SHP77 treated with DMSO at 0.1 percent for 48 hours (cell line): ENCODE measurements at places on chromosomes 11 and 22.
A peak's percentile ranks its signal among the peaks of the same experiment; 100 is the strongest.

DNA sequence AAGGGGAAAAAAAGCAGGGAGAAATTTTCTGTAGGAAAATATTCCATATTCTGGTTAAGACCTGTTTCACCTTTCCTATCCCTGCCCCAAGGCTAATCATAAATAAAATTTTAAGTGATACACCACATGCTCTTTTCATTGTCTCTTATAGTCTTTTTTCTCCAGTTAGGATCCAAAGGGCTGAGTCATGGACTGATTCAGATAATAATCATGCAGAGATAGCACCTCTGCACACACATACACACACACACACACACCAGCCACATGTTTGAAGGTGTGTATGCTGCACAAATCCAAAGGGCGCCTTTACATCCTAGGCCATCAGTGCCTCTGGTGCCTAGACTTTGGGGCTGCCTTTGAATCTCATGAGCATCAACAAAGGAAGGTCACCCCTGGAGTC is 35.5 kb upstream of the CWF19L2 start:
- no peak for DNase-seq

GRCh38 chr11:35346472-35347156 is 72.7 kb downstream of the SLC1A2 start:
- no peak for DNase-seq

GRCh38 chr11:117179048-117179999 is 781 bp downstream of the SIDT2 start:
- DNase-seq = no peak

- DNase-seq = peak; percentile 7
Observed at GRCh38 chr11:132402071-132402684, 1031.8 kb downstream of the NTM start.

DNA sequence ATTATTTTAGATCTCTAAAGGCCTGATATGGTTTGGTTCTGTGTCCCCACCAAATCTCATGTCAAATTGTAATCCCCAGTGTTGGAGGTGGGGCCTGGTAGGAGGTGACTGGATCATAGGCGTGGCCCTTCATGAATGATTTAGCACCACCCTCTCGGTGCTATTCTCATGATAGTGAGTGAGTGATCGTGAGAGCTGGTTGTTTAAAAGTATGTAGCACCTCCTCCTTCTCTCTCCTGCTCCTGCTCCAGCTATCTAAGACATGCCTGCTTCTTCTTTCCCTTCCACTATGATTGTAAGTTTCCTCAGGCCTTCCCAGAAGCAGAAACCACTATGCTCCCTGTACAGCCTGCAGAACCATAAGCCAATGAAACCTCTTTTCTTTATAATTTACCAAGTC is 114.1 kb downstream of the SERGEF start:
- no peak for DNase-seq

GRCh38 chr11:130738611-130739010 is 177.7 kb downstream of the SNX19 start:
- DNase-seq = no peak

- DNase-seq = no peak
Observed at GRCh38 chr11:1622086-1622485, at the start of gene KRTAP5-4. TSS of gene KRTAP5-4 (minus strand) at chr11:1622138. CDS start at chr11:1622093, 45 bp downstream.

GRCh38 chr22:35023692-35024363 is 42.1 kb upstream of the ISX start:
- peak; percentile 33 for DNase-seq

- DNase-seq = no peak
Observed at GRCh38 chr22:19873138-19873959, 18.7 kb upstream of the GNB1L start.

- DNase-seq = no peak
Observed at GRCh38 chr22:39932918-39933649, 27.1 kb upstream of the TMA7B start.

DNA sequence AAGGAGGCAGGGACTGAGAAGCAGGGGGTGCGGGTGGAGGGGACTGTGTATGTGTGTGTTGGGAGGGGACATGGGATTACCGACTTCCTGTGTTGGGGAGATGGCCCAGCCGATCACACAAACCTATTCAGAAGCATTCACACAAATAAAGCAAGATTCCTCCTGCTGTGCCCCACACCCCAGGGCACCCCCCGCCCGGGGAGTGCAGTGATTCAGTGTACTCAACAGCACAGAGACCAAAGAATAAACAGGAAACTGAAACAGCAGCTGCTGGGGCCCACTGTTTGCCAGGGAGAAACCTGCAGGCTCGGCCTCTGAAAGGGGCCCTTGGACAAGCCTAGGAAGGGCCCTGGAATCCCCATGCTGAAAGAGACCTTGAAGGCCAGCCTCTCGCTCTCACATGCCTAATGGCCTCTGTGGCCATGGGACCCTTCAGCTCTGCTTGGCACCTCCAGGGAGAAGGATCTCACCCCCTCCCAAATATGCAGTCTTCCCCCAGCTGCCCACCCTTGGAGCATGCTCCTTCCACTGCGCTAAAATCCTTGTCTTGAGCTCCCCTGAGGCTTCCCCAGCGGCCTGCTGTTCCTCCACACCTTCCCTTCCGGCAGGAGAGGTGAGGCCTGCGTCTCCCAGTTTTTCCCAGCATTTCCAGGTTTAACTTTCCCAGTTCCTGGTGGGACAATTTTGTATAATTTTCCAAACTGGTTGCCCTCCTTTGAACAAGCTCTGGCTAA is 72.9 kb downstream of the CSNK2A3 start:
- DNase-seq = peak; percentile 29

GRCh38 chr11:828506-829175 is 922 bp downstream of the CRACR2B start:
- no peak for DNase-seq

- no peak for DNase-seq
Observed at GRCh38 chr11:123082977-123083376, 21.0 kb upstream of the HSPA8 start.

DNA sequence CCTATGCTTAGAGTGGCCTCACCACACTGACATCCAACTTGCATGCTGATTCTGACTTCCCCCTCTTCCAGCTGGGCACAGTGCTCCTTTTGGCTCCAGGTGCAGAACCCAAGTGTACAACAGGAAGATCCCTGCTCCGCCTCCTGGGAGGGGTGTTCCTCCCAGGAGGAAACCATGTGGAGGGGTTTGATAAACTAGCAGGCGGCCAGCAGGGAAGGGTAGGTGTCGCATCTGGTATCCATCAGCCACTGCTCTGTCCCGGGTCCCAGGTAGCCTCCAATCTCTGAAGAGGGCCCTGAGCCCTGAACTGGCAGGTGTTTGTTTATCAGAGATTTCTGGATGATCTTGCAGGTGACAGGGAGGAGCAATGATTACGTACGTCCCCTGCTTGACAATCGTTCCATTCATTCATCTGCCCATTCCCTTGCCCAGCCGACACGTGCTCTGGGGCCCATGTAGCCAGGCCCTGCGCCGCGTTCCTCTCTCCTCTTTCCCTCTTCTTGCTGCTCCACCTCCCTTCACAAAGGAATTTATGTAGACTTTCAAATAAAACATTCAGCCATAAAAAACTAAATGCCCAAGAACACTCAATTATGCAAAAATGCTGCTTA is 41.2 kb upstream of the MICAL2 start:
- DNase-seq = no peak

DNA sequence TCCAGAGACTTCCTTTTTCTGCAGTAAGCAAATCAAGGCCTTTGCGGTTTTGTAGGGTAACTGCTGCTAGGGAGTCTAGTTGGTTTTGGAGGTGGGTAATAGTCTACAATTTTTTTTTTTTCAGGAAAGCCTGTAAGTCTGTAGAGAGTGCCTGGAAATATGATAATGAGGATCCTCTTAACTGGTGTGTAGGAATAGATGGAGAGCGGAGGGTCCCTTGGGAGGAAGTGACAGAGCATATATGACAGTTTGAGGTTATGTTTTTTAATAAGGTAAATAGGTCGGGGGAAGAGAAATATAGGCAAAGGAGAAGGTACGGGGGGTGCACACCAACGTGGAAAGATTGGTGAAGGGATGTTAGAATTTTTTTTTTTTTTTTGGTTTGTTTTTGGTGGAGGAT is 25.9 kb downstream of the ZNF195 start:
- no peak for DNase-seq
